ENCODE measurements at places on chromosomes 7 and 10. TPM values are rescaled to one million over a fixed set of nuclear protein-coding genes. Genes with fewer than 3 reads are reported as not detected.

- H3K27ac ChIP-seq, result peak overlapping the region; percentile 47
- H3K4me1 ChIP-seq, result peaks cover 77% of the 10 kb centered on the region
- DNase-seq, result no peak
- H3K36me3 ChIP-seq, result peaks cover 7% of the 10 kb centered on the region
- H3K27me3 ChIP-seq, result no peaks in the 10 kb centered on the region
These were observed 2.7 kb downstream of the ITGB1 start for GRCh38 chr10:32955299-32955772.

DNA sequence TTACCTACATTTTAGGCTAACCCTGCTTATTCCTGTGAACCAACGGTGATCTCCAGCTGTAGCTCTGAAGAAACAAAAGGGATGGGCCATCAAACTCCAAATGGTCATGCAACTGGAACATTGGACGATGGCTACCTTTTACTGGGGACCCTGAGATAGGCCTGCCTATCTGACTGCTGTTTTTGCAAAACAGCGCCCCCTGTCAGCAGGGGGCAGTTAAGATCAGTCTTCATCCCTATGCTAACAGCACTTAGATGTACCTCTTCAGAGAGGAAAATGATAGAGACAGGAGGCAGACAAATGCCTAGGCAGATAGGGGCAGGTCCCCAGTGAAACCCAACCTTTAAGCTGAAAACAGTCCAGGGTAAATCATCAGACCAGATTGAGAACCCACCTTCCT, 1085.4 kb upstream of the SORCS1 start:
- no peak for DNase-seq
- no peaks in the 10 kb centered on the region for H3K36me3 ChIP-seq
- H3K27ac ChIP-seq, result no peak overlapping the region
- no peaks in the 10 kb centered on the region for H3K27me3 ChIP-seq
- no peak overlapping the region for H3K4me3 ChIP-seq
- no peaks in the 10 kb centered on the region for H3K4me1 ChIP-seq

DNA sequence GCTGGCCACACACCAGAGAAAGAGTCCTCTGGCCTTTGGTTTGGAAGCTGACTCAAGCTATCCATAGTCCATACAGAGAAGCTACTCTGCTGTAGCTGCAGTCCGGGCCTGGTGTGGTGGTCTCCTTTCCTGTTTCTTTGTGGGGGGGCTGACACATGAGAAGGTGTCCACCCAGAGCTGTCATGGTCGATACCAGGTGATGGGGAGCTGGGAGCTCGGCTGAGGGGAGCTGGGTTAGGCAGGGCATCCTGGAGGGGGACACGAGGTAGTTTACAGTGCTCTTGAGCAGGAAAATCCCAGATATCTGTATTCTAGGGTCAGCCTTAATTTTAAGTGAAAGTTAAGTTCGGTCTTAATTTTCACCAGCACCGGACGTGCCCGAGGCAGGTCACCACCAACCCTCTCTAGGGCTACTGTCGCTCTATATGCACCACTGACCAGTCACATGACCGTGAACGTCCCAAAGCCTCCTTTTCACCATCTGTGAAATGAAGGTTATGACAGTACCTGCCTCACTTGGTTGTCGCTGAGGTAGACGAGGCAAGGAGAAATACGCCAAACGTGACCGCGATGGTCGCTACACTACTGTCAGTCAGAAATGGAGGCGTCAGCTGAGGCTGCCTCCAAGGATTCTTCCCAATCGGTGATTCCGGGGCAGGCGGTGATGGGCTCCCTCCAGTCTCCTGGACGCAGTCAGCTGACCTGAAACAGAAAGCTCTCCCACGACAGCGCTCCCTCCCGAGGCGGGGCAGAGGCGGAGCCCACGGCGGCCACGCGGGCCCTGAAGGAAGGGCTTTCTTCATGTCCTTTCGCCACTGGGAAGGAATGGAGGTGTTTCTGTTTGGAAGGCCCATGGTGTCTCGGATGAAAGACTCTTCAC, 69.4 kb upstream of the SHH start:
- H3K36me3 ChIP-seq, result no peaks in the 10 kb centered on the region
- H3K4me3 ChIP-seq, result no peak overlapping the region
- no peak overlapping the region for H3K27ac ChIP-seq
- no peaks in the 10 kb centered on the region for H3K27me3 ChIP-seq

- no peaks in the 10 kb centered on the region for H3K27me3 ChIP-seq
- DNase-seq, result no peak
- H3K4me3 ChIP-seq, result no peak overlapping the region
- H3K27ac ChIP-seq, result no peak overlapping the region
- H3K36me3 ChIP-seq, result no peaks in the 10 kb centered on the region
These were observed 149.8 kb downstream of the DOCK4 start for GRCh38 chr7:112056409-112056808.

GRCh38 chr10:127492607-127493250, 56.4 kb upstream of the NPS start:
- no peak overlapping the region for H3K4me3 ChIP-seq
- no peak overlapping the region for H3K27ac ChIP-seq
- no peaks in the 10 kb centered on the region for H3K4me1 ChIP-seq
- no peaks in the 10 kb centered on the region for H3K27me3 ChIP-seq
- H3K36me3 ChIP-seq, result no peaks in the 10 kb centered on the region

ALOX5 gene
- 181 TPM for total RNA-seq

DNA sequence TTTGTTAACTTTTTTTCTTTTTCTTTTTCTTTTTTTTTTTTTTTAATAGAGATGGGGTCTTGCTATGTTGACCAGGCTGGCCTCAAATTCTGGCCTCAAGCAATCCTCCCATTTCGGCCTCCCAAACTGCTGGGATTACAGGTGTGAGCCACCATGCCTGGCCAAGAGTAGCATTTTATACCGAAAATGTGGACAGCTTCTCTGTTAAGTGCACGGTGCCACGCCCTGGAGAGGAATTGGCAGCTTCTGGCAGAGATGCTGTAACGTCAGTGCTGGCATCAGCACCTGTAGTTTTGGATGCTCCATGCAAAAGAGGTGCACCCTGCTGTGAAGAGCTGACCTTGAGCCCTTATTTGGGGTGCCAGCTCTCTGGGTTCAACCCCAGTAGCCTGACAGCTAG, 18.2 kb downstream of the IL15RA start:
- no peak overlapping the region for H3K4me3 ChIP-seq
- H3K36me3 ChIP-seq, result peaks cover 52% of the 10 kb centered on the region

DNA sequence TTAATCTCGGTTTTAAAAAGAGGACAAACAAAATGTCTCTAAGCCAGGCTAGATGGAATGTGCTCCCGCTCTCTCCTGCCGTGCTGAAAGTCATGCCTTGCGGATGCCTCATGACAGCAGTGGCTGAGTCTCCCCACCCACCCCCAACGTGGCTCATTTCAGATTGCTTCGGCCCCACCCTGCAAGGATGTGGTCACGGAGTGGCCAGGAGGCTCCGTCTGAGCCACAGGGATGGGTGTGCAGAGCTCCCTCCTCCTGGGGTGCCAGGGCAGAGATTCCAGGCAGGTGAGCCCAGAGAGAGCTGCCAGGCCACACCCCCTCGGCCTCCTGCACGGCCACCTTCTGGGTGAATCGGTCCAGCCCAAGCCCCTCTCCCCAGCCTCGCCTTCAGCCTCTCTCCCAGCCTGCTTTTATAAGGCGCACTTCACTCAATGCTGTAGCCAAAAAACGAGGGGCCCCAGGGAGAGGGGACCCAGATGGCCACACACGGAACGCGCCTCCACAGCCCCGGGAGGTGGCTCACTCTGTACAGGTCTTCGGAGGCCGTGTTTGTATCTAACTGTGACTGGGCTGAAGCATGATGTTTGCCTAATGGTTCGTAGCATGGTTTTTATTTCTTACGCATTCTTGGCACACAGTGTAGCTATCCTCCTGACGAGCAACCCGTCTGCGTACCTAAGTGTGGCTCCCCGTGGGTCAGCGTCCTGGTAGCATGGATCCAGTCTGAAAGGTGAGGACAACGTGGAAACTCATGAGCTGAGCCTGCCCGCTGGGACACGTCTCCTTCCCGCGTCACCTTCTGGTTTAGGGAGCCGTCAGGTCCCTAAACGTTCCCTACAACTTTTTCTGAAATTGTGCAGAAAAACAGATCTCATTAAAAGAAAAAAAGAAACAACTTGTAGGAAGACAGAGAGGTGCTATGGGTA, 413.8 kb upstream of the FOXK1 start:
- no peak overlapping the region for H3K27ac ChIP-seq
- no peaks in the 10 kb centered on the region for H3K36me3 ChIP-seq
- H3K4me1 ChIP-seq, result no peaks in the 10 kb centered on the region
- no peak overlapping the region for H3K4me3 ChIP-seq
- no peak for DNase-seq

LRMDA gene
- not detected for total RNA-seq

FAM25A gene
- not detected for total RNA-seq

- DNase-seq, result no peak
- peaks cover 38% of the 10 kb centered on the region for H3K4me1 ChIP-seq
- no peak overlapping the region for H3K27ac ChIP-seq
- H3K4me3 ChIP-seq, result no peak overlapping the region
- H3K36me3 ChIP-seq, result peaks cover 40% of the 10 kb centered on the region
These were observed 33.7 kb downstream of the ZNF775 start for GRCh38 chr7:150412518-150413488.

- H3K27me3 ChIP-seq, result peaks cover 11% of the 10 kb centered on the region
- peak overlapping the region; percentile 74 for H3K27ac ChIP-seq
- no peaks in the 10 kb centered on the region for H3K36me3 ChIP-seq
- no peak for DNase-seq
- H3K4me3 ChIP-seq, result peak overlapping the region; percentile 83
- peaks cover 26% of the 10 kb centered on the region for H3K4me1 ChIP-seq
These were observed 1.0 kb downstream of the TLL2 start for GRCh38 chr10:96512524-96513304.

C7orf33 gene
- not detected for total RNA-seq

ADCY1 gene
- not detected for total RNA-seq

DNA sequence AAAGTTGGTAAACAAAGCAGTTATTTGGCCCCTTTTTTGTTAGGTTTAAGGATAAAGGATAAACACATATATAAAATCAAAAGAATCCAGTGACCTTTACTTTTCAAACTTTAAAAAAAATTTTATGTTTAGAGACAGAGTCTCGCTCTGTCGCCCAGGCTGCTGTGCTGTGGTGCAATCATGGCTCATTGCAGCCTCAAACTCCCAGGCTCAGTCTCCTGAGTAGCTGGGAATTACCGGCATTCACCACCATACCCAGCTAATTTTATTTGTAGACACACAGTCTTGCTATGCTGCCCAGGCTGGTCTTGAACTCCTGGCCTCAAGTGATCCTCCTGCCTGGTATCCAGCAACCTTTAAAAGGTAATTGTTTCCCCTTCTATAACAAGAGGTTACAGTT, 31.3 kb downstream of the GNA12 start:
- H3K4me1 ChIP-seq, result peaks cover 56% of the 10 kb centered on the region
- H3K27ac ChIP-seq, result no peak overlapping the region
- DNase-seq, result no peak
- no peaks in the 10 kb centered on the region for H3K27me3 ChIP-seq
- H3K36me3 ChIP-seq, result peaks cover 18% of the 10 kb centered on the region

DNA sequence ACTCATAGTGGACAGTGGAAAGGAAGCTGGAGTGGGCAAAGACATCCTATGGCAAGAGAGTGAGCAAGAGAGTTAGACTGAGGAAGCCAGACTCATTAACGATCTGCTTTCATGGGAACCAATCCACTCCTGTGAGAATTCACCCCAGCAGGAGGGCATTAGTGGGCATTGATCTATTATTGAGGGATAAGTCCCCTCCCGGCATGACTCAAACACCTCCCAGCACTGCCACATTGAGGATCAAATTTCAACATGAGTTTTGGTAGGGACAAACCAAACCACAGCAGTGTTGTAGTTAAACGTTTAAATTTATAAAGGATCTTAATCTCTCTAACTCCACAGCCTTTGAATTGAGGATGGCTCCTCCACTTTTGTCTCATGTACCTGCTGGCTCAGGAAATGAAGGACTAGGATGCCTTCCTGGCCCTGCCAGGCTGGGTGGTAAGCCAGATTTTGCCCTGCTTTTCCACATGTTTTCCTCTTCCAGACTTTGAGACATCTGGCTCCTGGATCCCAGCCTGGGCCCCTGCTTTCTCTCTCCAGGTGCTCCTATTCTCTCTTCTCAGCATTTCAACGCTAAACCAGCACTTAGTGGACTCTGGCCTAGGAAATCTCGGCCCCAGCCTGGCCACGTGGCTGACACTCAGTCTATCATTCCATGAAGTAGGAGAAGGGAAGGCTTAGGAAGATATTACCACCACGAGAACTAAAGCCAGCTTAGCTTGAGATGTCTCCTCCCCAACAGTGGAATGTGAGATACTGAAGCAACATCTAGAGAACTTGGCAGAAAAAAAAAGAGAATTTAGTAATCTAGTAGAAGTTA, 96.5 kb upstream of the PIP4K2A start:
- no peaks in the 10 kb centered on the region for H3K36me3 ChIP-seq
- no peak for DNase-seq
- H3K4me3 ChIP-seq, result no peak overlapping the region
- no peak overlapping the region for H3K27ac ChIP-seq
- no peaks in the 10 kb centered on the region for H3K27me3 ChIP-seq

ZNF277 gene
- total RNA-seq, result 13.1 TPM

CFTR gene
- total RNA-seq, result not detected

HYAL4 gene
- not detected for total RNA-seq

DNA sequence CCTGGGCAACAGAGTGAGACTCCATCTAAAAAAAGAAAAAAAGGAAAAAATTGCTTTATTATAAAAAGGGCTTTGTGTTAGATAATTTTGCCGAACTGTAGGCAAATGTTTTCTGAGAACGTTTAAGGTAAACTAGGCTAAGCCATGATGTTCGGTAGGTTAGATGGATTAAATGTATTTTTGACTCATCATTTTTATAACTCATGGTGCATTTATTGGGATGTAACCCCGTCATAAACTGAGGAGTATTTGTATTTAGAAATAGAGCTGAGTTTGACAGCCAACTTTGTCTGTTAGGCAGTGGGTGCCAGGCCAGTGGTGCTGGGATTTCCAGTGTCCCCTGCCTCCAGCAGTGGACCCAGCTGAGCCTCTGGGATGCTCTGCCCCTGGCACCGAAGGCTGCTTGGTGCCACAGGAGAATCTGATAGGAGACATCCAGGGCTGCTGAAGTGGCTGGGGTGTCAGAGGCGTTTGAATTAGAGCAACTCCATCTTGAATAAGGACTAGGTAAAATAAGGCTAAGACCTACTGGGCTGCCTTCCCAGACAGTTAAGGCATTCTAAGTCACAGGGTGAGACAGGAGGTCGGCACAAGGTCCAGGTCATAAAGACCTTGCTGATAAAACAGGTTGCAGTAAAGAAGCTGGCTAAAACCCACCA, 114.9 kb upstream of the EEPD1 start:
- H3K36me3 ChIP-seq, result no peaks in the 10 kb centered on the region
- no peak for DNase-seq

DNA sequence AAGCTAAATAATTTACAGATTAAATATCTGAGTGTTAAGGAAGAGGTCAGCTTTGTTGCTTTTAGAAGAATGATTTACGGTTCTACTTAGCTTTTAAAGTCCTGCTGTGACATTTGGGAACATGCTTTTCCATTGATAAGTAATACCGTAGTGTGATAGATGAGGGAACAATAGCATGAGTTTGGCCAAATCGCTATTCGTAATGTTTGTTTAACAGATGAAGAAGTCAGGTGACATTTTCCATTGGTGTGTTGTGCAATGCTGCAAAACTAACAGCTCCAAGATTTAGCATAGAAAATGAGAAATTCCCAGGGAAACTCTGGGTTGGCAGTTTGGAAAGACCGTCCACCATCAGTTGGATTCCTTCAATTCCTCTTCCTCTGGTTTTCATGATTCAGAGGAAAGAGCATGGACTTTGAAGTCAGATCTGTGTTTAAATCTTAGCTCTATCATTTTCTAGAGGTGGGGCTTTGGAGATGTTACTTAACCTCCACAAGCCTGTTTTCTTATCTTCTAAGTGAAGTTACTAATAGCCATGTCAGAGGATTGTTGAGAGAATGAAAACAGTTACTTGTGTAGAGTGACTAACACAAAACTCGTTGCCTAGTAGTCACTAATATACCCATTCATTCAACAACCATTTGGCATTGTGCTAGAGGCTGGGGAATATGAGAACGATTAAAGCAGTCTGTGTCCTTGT, 140.4 kb upstream of the BMPER start:
- H3K27me3 ChIP-seq, result no peaks in the 10 kb centered on the region
- no peak overlapping the region for H3K4me3 ChIP-seq
- no peak for DNase-seq
